ENCODE measurements at places on chromosomes 4 and X.

GRCh38 chr4:128354205-128354821, 66.7 kb upstream of the PGRMC2 start:
- no peak for DNase-seq

- no peak for DNase-seq
Observed at GRCh38 chr4:22190855-22191254, 242.3 kb upstream of the KCNIP4 start.

DNA sequence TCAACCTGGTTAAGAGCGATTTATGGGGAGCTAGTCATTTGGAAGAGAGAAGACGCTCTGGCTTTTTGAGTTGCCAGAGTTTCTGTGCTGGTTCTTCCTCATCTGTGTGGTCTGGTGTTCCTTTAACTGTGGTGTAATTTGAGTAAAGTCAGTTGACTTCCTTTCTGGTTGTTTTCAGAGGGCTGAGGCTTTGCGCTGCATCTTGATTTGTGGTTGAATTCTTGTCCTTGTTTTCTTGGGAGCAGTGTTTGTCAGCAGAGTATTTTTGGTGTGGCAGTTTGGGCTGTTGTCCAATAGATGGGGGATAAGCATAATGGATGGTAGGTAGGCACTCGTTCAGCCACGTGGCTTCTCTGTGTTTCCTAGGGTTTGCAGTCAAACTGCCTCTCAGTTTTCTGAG, 2143.2 kb upstream of the TENM3 start:
- DNase-seq: no peak

DNA sequence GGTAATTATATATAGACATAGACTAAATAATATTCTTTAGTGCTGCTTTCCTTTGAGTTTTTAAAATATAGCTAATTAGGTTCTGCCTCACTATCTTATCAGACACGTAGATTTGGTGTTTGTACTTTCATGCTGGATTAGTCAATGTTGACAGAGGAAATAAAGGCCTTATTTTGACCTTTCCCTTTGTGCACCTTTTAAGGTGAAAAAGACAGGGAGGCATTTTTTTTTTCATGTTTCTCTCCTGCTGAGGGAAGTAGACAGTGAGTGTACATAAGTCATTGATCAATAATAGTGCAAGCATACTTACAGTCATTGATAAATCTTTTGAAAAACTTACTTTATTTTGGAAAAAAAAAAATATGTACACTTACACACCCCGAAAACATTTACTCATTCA, 467.8 kb downstream of the GRXCR1 start:
- no peak for DNase-seq

DNA sequence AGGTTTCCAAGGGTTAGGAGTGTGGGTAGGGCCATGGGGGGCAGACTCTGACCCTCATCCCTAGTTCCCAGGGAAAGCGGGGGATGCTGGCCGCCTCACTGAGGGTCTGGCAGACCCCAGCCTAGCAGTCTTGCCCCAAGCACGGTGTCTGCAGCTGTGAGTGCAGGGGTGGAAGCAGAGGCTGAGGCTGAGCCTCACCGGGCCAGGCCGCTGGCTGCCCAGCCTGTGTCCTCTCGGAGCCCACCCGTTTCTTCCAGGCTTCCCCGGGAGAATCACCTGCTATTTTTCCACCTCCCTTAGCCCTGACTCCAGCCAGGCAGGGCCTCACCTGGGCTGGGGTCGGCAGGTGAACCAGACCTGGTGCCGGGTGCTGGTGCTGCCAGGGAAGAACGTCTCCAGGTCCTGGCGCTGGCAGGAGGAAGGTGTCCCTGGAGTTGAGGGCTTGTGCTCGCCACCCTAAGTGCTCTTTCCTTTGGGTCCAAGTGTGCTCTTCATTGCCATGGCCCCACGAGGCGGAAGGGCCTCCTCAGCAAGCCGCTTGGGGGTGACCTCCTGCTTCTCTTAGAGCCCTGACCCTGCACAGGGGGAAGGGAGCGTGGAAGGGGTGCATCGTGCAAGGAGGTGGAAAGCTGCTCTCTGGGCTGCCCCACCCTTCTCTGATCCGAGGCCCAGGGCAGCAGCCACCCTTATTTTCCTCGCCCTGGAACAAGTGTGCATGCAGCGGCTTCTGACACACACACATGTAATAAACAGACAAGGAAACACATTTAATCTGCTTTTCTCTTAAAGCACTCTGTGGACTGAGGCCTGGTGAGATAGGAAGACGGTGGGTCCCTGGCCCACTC, 112.7 kb downstream of the FAM53A start:
- DNase-seq: no peak

- no peak for DNase-seq
Observed at GRCh38 chrX:71131510-71131909, 13.1 kb downstream of the MED12 start.

- DNase-seq: no peak
Observed at GRCh38 chr4:74309223-74309622, 953 bp downstream of the EPGN start.

- DNase-seq: no peak
Observed at GRCh38 chr4:107815158-107815557, 9.6 kb upstream of the SGMS2 start.

GRCh38 chr4:129532573-129532972, 436.6 kb downstream of the C4orf33 start:
- no peak for DNase-seq

GRCh38 chr4:5609306-5610007, 98.9 kb downstream of the EVC2 start:
- DNase-seq: no peak

- DNase-seq: no peak
Observed at GRCh38 chr4:6848717-6849305, 60.8 kb upstream of the TBC1D14 start.

Data from DMS79 (cell line).